Activated naive CD8-positive, alpha-beta T cell treated with anti-CD3 and anti-CD28 coated beads, Interleukin-2, amount 50 U/mL, for 24 hours (primary cell): ENCODE measurements at places on chromosomes 1 and 21.

DNA sequence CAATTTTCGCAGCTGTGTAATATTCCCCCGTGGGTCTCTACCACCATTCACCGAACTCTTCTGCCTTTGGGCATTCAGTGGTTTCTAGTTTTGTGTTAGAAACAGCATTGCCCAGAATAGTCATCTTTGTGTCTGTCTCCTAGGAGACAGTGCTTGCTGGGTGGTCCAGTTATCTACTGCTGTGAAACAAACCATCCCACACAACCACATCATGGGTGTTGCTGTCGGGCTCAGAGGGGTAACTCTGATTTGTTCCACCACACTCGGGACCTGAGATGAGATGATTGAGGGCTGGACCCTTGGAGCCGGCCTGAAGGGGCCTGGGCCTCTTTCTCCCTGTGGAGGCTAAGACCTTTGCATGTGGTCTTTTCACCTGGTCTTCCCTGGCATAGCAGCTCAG, 427.2 kb upstream of the VAMP3 start:
- DNase-seq: no peak

DNA sequence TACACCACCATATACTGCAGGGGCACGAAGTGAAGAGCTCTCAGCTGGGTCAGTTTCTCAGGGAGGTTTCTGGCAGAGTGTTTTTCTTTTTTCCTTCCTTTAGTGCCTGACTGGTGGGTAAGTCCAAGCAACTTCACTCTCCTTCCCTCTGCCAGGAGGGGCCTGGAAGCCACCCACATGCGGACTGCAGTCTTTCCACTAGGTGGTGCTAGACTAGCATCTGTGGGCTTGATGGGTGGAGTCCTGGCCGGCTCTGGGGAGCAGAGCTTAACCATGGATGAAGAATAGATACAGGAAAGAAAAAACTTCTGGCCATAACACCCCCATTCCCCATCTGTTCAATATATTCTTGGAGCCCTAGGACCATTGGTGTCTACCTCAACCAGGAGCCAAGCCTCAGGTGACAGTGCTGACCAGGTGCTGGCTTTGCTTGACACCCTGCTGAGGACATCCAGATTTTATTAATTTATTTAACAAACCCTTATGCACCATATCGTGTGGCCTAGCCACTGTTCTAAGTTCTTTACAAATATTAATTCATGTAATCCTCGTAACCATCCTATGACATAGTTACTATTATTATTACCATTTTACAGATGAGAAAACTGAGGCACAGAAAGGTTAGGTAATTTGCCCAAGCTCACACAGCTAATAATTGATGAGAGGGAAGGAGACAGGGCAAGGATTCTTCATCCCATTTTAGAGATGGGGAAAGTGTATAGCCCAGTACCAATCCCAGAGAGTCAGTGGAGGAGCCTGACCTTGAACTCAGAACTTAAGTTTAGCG, 126.7 kb upstream of the CSF3R start:
- DNase-seq: peak; percentile 44

GRCh38 chr1:220803401-220804201, 16.9 kb downstream of the MTARC1 start:
- peak; percentile 16 for DNase-seq

GRCh38 chr1:161033751-161034150, 5.0 kb downstream of the TSTD1 start:
- no peak for DNase-seq

DNA sequence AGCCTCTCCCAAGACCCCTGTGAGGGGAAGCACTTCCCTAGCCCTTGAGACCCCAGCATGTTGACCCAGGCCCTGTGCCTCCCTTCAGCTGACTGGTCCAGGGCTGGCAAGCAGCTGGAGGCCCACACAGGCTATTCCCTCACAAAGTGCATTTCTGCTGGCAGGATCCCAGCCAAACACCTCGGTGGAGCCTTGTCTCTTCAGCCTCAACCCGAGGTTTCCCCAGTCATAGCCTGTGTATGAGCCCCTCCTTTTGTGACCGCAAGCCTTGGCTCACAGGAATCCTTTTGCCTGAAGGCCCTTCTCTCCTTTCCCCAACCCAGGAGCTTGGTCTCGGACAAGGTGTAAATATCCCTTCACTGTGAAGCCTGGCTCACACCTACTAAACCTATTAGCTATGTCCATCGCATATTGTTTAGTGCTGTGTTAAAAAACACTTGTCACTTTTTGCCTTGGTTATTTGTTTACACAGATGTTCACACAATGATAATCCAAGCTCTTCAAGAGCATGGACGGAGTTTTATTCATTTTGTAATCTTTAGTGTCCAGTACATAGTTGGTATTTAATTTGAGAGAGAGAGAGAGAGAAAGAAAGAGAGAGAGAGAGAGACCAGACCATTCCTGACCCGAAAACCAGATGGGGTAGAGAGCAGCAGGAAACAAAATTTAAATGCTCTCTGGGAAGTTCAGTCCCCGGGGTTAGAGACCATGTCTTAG, 8.5 kb upstream of the CD247 start:
- no peak for DNase-seq

GRCh38 chr1:9294910-9295636, 2.4 kb downstream of the SPSB1 start:
- no peak for DNase-seq

DNA sequence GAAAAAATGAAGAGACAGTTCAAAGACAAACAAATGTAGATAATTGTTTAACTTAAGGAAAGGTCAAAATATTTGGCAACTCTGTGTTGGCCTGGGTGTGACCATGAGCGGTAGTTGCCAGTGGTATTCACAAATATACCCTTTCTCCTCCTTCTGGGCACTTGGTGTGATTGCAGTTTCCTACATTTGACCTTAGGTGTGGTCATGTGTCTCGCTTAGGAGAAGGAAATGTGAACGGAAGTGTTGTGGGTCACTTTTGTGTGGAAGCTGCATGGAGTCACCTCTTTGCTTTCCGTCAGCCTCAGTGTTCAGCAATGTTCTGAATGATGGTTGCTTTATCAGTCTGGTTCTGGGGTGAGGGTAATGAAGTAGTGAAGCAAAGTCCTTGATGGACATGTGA, 3.4 kb upstream of the PCSK9 start:
- no peak for DNase-seq

GRCh38 chr1:89667691-89668090, 34.8 kb downstream of the LRRC8C start:
- no peak for DNase-seq

GRCh38 chr1:40532062-40532389, 589 bp downstream of the ZNF684 start:
- DNase-seq: no peak

- no peak for DNase-seq
Measured at GRCh38 chr21:42569732-42570301, 56.2 kb downstream of the SLC37A1 start.

DNA sequence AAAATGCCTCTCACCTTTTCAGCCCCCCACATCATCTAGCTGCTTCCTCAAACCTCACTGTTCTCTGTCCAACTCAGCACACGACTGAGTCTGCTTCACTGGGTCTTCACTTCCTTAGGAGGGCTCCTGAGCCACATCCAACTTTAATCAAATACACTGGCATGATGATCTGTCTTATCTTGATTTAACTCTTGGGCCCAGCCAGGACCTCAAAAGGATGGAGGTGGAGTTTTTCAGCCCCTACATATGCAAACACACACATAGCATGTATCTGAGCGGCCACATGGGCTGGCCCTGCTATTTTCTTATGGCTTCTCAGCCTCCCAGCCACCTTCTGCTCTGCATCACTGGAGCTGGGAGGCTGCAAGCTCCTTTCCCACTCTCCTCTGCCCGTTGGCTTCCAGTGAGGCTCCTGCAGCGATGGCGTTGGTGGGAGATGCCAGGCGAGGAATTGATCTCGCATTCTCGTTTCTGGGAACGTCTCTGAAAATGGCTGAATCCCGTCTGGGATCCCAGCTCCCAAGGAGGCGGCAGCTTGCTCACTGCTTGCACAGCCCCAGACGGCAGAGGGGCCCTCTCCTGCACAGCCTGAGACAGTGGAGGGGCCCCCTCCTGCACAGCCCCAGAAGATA, 1.8 kb upstream of the PRXL2B start:
- no peak for DNase-seq

DNA sequence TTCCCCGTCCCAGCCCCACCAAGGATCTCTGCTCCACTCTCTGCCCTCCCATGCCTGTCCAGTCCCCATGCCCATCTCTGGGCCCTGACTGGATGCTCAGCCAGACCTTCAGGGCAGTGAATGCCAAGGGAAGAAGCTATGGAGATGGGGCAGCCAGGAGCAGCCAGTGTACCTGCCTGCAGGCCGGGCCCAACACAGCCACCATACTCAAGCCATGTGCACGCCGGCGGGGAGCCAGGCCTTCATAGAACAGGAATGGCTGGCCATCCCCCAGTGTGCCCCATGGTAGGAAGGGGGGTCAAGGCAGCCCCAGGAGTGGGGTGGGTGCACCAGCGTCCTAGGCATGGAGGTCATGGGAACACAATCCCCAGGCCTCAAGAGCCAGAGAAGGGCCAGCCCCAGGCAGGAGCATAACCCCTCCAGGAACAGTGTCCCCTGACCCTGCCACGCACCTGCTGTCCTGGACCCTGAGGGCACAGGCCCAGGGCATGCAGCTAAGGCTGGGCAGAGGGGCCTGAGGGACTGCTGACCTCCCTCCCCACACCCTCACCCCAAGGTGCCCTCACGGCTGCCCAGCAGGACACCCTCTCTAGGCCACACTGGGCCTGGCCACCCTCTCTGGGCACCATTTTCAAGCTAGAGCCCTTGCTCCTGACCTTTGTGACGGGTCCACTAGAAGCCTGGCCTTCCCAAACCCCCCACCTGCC, 20.3 kb upstream of the ARF1 start:
- DNase-seq: no peak

DNA sequence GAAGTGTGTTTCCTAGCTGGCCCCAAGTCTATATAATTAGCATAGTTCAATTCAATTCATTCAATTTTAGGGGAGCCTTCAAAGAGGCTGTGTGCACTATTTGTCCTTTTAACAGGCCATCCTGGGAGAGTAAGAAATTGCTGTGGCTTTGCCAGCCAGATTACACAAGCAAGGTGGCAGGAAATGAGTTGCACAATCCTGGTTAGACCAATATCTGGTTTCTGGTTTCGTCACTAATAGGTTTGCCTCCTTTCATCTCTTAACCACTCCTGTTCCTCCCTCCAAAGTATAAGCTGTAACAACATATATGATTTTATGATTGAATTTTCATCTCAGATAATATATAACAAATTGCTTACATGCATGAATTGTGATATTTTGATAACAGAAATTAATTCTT, 84.1 kb upstream of the NEGR1 start:
- no peak for DNase-seq

GRCh38 chr1:193406901-193407300, 220.5 kb upstream of the B3GALT2 start:
- no peak for DNase-seq

- DNase-seq: no peak
Measured at GRCh38 chr1:182337736-182338571, 53.6 kb downstream of the GLUL start.

- DNase-seq: no peak
Measured at GRCh38 chr1:12480748-12481362, 137.2 kb downstream of the DHRS3 start.

DNA sequence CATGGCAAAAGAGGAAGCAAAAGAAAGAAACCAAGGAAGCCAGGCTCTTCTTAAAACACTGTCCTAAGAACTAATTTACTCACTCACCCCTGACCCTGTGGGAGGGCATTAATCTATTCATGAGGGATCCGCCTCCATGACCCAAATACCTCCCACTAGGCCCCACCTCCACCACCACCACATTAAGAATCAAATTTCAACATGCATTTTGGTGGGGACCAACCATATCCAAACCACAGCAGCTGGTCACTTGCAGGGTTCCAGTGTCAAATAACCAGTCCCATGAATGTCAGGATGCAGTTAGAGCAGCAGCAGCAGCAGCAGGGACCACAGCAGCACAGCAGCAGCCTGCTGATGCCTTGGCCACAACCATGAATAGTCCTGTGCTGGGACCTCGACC, 83.8 kb downstream of the ZC3H11B start:
- no peak for DNase-seq

DNA sequence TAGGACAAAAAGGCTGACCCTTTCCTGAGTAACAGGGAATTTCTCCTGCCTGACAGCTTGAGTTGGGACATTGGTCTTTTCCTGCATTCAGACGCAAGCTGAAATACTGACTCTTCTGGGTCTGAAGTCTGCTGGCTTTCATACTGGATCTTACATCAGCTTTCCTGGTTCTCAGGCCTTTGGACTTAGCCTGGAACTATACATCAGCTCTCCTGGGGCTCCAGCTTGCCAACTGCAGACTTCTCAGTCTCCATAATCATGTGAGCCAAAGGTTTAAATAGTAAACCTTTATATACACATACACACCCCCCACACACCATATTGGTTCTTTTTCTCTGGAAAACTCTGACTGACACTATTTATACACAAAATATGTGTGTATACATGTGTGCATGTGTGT, 59.0 kb upstream of the KCND3 start:
- DNase-seq: no peak

GRCh38 chr1:150567341-150567716, 12.1 kb downstream of the MCL1 start:
- DNase-seq: peak; percentile 57
